ENCODE measurements at places on chromosomes 13 and 19.

- DNase-seq: no peak
These were observed 19.9 kb upstream of the RFC3 start for GRCh38 chr13:33798023-33798422.

DNA sequence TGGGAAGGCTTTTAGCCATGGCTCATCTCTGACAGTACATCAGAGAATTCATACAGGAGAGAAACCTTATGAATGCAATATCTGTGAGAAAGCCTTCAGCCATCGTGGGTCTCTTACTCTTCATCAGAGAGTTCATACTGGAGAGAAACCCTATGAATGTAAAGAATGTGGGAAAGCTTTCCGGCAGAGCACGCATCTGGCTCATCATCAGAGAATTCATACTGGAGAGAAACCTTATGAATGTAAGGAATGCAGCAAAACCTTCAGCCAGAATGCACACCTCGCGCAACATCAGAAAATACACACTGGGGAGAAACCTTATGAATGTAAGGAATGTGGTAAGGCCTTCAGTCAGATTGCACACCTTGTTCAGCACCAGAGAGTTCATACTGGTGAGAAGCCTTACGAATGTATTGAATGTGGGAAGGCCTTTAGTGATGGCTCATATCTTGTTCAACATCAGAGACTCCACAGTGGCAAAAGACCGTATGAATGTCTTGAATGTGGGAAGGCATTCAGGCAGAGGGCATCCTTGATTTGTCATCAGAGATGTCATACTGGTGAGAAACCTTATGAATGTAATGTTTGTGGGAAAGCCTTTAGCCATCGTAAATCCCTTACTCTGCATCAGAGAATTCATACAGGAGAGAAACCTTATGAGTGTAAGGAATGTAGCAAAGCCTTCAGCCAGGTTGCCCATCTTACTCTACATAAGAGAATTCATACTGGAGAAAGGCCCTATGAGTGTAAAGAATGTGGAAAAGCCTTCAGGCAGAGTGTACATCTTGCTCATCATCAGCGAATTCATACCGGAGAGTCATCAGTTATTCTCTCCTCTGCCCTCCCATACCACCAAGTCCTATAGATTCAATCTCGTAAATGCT is 10.7 kb downstream of the ZNF470 start:
- DNase-seq: no peak

- no peak for DNase-seq
These were observed 61.8 kb downstream of the RXFP2 start for GRCh38 chr13:31801088-31801487.

DNA sequence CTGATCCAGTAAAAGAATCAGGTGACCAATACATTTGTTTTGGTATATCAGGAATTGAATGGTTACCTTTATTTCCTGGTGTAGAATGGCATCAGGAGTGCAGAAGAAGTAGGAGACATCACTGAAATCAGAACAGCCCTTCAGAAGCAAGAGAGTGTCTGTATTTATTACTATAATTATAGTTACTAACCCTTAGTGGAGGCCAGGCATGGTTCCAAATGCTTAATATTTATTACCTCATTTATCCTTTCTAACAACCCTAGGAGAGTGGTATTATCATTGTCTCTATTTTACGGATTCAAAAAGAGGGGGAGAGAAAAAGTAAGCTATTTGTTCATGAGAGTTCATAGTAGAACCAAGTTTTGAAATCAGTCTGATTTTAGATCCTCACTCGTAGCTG is 1292.9 kb downstream of the PCDH9 start:
- no peak for DNase-seq

DNA sequence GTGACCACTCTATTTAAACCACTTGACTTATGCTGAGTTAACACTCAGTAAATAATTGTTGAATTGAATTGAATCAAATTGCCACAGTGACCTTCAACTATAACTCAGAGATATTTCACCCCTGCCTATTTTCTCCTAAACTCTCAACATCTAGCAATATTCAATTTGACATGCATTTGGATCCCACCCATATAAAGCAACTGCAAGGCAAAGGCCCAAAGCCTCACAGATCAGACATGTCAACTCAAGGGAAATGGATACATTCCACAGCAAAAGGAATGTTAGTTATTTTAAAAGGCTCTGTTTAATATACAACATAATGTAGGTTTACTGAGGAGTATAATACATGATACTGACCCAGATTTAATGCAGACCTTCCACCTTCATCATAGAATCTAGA is 107.4 kb downstream of the KCTD12 start:
- DNase-seq: peak; percentile 9

GRCh38 chr19:19425170-19425875 is 19.8 kb downstream of the GATAD2A start:
- no peak for DNase-seq

DNA sequence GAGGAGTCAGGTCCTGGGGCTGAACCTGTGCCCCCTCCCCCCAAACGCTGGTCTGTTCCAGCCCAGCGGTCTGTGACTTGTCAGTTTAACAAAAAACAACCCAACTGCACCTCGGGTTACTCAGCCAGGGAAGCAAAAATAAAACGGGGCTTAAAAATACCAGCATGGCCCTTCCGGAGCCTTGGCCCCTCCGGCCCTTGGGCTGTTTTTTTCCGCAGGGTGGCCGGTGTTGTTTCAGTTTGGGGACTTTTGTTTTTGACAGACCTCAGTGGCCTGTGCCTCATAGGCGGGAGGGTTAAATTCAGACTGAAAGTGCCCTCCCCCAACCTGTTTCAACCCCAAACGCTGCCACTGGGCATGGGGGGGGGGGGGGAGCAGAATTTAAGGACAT is 4.0 kb downstream of the TCF3 start:
- no peak for DNase-seq

DNA sequence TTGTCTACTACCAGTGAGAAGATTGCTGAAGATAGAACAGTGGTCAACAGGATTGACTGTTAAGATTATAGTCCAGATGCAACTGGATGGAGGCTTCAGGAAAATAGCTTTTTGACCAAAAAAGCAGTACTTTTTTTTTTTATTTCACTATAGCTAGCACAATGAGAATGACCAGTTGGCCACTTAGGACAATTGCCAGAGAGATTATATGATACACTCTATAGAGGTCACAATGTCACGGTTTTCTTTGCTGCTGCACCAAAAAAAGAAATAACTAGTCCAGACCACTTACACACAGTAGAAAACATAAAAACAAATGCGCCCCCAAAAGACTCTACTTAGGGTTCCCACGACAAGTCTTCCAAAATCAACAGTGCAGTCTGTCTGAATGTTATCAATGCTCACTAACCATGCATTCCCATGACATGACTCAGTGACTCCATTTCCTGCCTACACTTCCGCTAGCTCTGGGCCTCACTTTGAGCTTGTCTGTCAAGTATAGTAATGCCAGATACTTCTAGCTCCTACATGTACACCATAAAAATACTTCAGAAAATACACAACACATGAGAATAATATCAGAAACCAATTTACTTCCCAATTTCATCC is 209.1 kb upstream of the STARD13 start:
- DNase-seq: peak; percentile 79

- DNase-seq: no peak
These were observed 39.9 kb upstream of the VWA8 start for GRCh38 chr13:42000846-42001245.

DNA sequence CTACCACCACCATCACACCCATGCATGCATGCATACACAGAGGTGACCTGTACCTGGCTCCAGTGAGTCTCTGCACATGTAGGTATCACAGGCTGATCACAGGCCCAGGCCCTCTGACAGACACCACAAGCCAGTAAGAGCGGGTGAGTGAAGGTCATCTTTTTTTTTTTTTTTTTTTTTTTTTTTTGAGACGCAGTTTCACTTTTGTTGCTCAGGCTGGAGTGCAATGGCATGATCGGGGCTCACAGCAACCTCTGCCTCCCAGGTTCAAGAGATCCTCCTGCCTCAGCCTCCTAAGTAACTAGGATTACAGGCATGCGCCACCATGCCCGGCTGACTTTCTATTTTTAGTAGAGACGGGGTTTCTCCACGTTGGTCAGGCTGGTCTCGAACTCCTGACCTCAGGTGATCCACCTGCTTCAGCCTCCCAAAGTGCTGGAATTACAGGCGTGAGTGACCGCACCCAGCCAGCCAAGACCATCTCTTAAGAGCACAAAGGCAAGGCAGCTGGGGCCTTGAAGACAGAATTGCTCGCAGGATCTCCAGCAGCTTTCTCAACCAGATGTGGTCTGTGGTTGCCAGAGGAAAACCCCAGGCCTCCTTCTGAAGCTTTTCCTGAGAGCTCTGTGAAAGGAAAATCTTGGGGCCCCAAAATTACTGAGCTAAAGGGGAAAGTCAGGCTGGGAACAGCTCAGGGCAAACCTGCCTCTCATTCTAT is 3.2 kb upstream of the NKG7 start:
- no peak for DNase-seq

- peak; percentile 20 for DNase-seq
These were observed 193.7 kb downstream of the LMO7 start for GRCh38 chr13:75829830-75830229.

- DNase-seq: no peak
These were observed 414.2 kb downstream of the FOXO1 start for GRCh38 chr13:40252241-40252640.

- DNase-seq: no peak
These were observed 46.2 kb downstream of the KLF2 start for GRCh38 chr19:16370641-16371391.

GRCh38 chr13:54628383-54628782 is 1599.8 kb downstream of the OLFM4 start:
- no peak for DNase-seq

DNA sequence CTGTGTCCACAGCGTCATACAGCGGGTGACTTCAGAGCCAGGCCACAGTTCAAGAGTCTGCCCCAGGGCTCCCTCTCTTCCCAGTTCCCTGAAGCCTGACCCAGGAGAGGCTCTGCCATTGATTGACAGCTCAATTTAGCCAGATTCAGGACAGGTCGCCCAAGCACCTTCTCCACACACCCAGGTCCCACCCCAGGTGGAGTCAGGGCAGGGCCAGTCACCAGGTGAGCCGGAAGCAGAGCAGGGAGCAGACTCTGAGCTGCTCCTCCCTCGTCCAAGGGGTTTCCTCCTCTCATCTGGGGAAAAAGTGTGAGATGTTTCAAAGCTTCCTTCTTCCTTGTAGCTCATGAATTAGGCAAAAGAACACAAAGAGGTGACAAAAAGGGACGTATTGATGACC is 5.6 kb downstream of the CEACAM7 start:
- no peak for DNase-seq

GRCh38 chr13:48429886-48430285 is 17.0 kb upstream of the LPAR6 start:
- no peak for DNase-seq

- DNase-seq: no peak
These were observed 14.0 kb upstream of the TOMM40 start for GRCh38 chr19:44876930-44877535.

GRCh38 chr13:99871249-99871898 is 100.2 kb downstream of the ZIC5 start:
- no peak for DNase-seq

DNA sequence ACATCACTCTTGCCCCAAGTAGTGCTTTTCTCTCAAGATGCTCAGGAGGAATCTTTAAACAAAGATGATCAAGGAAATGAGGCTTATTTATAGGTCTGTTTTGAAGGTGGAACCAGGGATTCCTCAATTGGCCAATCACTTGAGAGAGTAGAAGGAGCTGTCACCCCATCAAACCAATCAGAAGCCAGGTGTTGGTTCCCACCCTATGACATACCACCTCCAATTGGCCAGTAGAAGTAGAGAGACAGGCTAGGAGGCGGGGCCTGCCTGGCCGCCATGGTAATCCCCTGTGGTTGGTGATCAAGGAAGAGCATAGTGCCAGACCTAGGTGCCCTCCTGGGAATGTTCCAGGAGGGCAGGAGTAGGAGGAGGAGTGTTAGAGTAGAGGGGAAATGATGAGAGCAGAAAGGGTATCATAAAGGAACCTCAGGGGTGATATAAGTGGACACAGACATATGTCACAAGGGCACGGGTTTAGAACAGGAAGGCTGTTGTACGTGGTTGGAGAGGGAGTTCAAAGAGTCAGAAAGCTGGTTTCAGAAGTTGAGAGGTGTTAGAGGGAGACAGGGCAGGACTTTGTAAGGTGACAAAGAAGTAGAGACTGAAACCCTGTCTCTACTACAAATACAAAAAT is 10.5 kb downstream of the PMIS2 start:
- DNase-seq: no peak

GRCh38 chr19:17200408-17201079 is 14.6 kb upstream of the USE1 start:
- no peak for DNase-seq

GRCh38 chr19:18226956-18227780 is 930 bp upstream of the PDE4C start:
- no peak for DNase-seq

DNA sequence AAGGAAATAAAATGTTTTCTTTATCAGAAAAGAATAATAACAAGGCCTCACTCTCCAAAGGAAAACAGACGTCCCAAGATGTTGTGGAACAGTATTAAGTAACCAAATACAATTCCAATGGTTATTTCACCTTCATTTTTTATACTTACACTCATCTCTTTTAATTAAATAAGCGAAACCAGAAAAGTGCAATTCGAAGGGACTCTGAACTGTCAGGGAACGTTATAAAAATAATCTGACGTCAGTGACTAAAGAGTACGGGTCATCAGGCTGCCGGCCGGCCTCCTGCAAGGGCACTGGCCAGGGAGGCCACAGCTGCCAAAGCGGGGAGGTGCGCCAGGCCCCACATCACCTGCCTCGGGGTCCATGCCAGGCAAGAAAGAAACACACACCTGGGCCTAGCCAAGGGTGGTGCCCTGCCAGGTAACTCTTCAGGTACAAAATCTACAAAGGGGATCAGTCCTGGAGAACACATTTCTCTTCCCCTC is 61.2 kb downstream of the CDADC1 start:
- DNase-seq: no peak

DNA sequence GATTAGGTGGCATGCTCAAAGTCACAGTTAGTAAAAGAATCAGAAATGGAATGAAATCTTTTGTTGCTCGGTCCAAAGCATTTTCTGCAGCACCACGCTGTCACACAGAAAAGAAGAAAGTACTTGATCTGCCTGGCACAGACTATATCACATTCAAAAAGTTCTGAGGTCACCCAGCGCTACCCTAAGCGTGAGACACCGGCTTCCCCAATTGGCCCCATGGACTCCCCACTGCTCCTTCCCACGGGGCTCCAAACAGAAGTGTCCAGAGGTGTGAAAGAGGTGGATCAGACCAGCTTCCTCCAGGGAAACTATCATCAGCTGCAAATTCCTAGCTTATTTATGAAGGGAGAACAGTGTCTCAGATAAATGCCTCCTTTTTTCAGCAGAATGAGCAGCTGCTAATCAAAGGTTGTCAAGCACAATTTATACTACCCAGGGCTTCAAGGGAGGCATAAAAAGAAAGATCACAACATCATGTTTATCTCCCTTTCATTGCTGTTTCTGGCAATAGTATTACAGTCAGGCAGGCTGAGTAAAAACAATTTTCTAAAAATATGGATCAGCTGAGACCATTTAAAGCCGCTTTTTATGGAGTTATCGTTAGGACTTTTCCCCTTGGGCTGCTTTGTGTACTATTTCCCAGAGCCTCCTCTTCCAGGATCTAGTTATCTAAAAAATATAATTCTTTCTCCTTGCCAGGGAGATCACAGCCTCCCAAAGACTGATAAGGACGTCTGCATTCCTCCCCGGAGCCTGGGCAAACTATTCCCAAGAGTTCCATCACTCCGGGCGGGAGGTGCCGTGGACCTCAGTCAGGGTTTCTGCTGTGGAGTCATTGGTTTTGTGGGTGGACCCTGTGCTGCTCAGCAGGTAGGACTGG is 208.0 kb downstream of the LHFPL6 start:
- no peak for DNase-seq

GRCh38 chr13:46142776-46143175 is 37.9 kb upstream of the CPB2 start:
- DNase-seq: no peak

- no peak for DNase-seq
These were observed 28.5 kb upstream of the RBM26 start for GRCh38 chr13:79434556-79434955.
